ENCODE measurements at places on chromosomes 2 and 18.

GRCh38 chr18:78411539-78411938, 568.1 kb upstream of the SALL3 start:
- DNase-seq: no peak

DNA sequence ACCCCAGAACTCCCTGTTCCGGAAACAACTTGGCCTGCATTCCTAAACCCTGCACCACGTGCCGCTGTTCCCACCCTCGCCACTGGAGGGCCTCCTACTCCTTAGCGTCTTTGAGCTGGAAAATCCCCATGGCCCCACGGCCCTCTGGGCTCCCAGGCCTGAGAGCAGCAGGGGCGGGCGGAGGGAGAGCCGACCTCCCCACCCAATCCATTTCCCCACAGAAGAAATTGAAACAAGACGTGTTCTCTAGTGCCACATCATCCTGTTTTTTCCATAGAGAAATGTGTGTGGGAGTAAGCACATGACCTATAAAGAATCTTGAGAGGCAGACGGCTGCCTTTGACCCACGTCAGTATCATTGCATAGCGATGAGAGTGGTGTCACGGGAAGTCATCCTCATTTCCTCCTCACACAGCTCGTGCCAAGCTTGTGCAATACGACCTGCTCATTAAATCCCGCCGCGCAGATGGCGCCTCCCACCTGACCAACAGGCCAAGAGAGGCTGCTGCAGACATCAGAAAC, 79.2 kb downstream of the LAMA1 start:
- no peak for DNase-seq

- DNase-seq: no peak
Observed at GRCh38 chr2:1022178-1022577, 71.5 kb downstream of the SNTG2 start.

DNA sequence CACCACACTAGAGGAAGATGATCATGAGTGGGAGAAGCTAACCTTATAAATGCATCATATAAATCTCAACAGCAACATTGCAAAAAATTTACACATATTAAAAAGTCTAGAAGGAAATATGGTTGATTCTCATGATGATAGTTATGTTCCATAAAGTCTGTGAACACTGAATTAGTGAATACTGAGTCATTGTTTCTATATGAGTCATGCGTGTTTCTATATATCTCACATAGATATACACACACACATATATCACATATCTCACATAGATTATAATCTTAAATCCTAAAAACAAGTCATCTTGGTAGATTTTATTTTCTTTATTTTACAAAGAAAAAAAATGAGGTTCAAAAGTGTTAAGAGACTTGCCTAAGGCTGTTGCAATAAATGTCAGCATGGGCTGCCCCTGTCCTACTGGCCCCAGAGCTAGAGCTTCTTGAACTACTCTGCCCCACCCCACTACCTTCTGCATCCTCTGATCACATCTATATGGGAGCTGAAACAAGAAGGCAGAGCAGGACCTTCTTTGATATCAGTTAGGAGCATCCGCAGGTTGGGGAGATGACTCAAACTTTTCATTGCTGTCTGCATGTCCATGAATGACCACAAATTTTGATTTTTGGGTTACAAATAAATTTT, 81.8 kb upstream of the ADAM23 start:
- no peak for DNase-seq

DNA sequence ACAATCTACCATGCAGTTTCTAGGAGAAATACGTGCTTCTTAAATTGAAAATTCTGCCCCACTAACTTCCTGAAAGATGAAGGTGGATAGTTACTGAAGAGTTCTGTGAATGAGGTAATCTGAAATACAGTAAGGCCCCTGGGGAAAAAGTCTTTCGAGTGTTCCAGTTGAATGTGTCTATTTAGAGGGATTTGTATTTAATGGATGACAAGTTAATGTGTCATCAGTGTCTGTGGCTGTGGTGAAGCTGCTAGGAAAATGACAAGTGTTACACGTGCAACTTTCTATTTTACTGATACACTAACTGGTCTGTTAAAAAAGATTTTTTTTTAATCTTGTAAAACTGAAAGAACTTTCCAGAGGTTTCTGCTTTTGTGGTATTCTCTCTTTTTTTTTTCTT, 384.6 kb downstream of the STK39 start:
- no peak for DNase-seq

DNA sequence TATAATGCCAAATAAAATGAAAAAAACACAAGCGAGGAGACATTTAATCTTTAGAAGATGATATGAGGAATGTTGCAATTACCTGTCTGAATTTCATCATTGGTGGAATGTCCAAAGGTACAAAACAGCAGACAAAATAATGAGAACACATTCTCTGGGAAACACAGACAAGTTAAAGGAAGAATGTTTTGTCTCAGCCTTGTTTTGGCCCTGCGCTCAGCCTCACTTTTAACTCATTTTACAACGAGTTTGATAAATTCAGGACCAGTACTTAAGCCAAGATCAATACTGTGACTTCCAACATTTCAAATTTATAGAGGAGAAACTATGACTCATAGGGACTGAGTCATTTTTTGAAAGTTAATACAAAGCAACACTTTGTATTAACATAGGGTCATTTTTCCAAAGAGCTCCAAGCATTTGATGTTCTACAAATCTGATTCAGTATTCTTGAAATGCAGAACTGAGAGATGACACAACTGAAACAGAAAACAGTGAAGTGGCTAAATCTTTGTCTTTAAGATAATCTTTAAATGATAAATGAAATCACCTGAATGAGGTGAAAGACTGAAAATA, 833.2 kb upstream of the CHAC2 start:
- no peak for DNase-seq

- no peak for DNase-seq
Observed at GRCh38 chr2:188628989-188629752, 337.5 kb downstream of the GULP1 start.

- no peak for DNase-seq
Observed at GRCh38 chr18:33558529-33558928, 19.5 kb upstream of the ASXL3 start.

DNA sequence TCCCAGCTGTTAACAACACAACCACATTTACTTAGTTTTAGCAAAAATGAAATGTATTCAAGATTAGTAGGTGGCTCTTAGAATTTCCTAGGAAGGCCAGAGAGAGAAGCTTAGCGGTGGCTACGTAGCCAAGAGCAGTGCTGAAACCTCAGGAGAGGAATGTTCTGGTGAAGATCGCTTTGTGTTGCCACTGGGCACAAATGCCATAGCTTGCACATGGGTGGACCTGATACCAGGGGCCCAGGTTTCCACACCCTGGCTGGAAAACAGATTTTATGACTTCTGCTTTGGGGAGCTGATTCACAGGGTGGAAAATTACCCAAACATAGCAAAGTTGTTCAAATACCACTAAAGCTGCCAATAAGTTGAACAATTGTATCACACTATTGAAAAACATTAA, 43.4 kb downstream of the THUMPD2 start:
- DNase-seq: no peak

GRCh38 chr2:15506229-15506819, 54.8 kb downstream of the NBAS start:
- no peak for DNase-seq

DNA sequence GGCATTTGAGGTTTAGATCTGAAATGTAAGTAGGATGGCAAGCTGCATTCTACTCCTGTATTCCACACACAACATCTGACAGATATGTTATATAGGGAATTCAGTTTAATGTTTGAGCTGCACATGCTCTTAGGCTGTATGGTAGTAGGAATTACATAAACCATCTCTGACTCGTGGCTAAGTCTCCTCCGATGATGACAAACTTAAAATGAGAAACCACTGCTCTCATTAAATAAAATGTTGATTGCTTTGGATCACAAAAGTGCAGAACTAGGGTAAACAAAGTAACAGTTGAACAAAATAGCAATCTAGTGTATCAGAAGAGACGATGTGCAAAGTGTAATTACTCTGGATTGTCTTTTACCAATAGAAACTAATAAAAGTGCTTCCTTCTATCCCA, 50.1 kb upstream of the WDR75 start:
- DNase-seq: no peak

GRCh38 chr2:144606466-144607095, 86.7 kb upstream of the ZEB2 start:
- DNase-seq: no peak

- no peak for DNase-seq
Observed at GRCh38 chr18:9552191-9552590, 62.2 kb downstream of the PPP4R1 start.

GRCh38 chr18:58362829-58363271, 266.0 kb downstream of the ALPK2 start:
- DNase-seq: no peak

GRCh38 chr2:99640635-99641151, 150.9 kb upstream of the REV1 start:
- no peak for DNase-seq

GRCh38 chr18:54416436-54416835, 58.7 kb downstream of the C18orf54 start:
- no peak for DNase-seq

DNA sequence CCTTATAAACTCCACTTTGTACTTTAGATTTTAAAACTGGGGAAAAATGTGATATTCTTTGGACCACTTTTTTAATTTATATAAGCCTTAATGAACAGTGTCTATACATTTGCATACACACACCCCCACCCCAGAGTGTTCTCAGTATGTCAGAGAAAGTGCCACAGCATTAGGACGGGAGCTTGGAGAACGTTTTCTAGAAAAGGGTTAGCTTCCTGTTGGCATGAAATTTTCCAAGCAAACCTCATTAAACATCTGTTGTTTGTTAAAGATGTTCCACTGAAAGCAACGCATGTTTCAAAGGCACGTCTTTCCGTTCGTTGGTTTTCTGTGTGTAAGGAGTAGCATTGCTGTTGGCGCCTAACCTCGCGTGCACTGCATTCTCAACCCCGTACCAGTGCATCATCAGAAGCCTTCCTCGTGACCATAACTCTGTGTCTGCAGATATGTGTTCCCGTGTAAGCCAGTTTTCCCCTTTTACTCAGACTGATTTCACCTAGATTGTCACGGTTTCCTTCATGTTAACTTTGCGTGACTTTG, 228.5 kb downstream of the ALPK2 start:
- DNase-seq: no peak

- no peak for DNase-seq
Observed at GRCh38 chr2:230225486-230225885, at the start of gene SP140. TSS of gene SP140 (plus strand) at chr2:230225736. CDS start at chr2:230225845, 109 bp downstream.

DNA sequence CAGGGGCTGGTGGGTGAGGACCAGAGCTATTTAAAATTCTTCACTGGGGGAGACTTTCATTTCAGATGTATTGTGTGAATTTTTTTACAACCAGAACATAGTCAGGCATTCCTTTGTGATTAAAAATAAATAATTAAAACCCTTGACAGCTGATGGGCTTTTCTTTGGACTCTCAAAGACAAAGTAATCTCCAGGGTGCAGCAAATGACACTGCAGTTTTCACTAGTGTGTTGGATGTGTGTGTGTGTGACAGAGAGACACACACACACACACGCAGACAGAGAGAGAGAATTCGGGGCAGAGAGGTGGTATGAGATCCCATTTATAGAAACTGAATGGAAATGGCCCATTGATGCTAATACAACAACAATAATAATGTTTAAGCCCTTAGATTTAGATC, 10.3 kb upstream of the GALNT14 start:
- DNase-seq: no peak

All from NCI-H1417 treated with DMSO at 0.1 percent for 48 hours (cell line).